Stimulated activated CD4-positive, alpha-beta T cell treated with anti-CD3 and anti-CD28 coated beads, Interleukin-12 subunit alpha, Interleukin-12 subunit beta, amount 100 ng/mL, for 24 hours (primary cell): ENCODE measurements at places on chromosomes 16 and 17.

GRCh38 chr16:1494711-1495110 lies 1.6 kb downstream of the TELO2 start:
- no peak for DNase-seq

DNA sequence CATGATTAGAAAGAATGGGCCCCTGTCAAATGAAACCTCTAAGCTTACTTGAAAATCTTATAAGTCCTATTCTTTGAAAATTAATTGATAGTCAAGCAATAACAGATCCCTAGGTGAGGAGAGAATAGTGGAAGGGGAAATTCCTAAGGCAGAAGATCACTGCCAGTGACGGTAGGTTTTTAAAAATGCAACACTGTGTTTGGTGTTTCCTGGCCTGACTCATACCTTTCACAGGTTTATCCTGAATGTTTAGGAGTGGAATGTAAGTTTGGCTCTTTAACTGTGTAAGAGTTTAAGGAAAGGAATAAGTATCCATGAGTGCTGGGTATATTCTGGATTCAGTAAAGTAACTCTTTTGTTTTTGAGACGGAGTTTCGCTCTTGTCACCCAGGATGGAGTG lies 23.8 kb downstream of the HAPSTR1 start:
- DNase-seq = no peak

- DNase-seq = no peak
Observed at GRCh38 chr17:57861000-57861789, 11.4 kb upstream of the MRPS23 start.

DNA sequence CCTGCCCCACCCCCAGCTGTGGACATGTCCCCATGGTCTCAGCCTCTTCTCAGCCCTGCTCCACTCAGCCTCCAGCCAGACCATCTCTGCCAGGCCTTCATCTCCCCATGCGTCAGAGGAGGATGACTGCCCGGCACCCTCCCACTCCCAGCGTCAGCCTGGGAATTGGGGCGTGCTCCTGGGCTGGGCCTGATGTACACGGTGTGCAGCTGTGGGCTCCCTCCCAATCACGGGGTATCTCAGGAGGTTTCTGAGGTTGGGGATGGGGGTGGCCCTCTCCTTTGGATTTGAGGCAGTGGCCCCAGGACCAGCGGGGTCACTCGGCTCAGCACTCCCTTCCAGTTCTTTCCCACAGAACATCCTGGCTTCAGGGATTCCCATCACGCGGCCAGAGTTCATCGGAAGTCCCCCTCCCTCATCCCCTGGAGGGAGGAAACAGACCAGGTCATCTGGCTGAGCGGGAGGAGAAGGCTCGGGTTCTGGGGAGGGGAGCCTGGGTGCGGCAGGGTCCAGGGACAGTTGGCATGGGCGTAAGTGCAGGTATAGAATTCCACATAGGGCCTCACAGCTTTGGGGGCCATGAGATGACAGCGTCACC lies 36.9 kb downstream of the SOCS3 start:
- DNase-seq = no peak

DNA sequence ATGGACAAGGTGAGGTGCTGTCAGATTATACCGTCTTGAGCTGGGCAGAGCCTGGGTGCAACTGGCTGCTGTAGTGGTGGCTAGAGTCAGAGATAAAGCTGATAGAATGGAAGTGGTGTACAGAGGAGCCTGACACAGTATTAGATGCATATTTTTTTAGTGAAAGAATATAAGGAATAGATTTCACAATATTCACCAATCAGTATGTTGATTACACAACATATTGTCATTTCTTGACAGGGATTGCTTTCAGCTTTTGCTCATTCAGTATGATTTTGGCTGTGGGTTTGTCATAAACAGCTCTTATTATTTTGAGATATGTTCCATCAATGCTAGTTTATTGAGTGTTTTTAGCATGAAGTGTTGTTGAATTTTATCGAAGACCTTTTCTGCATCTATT lies 1.7 kb upstream of the CCL23 start:
- DNase-seq = no peak

DNA sequence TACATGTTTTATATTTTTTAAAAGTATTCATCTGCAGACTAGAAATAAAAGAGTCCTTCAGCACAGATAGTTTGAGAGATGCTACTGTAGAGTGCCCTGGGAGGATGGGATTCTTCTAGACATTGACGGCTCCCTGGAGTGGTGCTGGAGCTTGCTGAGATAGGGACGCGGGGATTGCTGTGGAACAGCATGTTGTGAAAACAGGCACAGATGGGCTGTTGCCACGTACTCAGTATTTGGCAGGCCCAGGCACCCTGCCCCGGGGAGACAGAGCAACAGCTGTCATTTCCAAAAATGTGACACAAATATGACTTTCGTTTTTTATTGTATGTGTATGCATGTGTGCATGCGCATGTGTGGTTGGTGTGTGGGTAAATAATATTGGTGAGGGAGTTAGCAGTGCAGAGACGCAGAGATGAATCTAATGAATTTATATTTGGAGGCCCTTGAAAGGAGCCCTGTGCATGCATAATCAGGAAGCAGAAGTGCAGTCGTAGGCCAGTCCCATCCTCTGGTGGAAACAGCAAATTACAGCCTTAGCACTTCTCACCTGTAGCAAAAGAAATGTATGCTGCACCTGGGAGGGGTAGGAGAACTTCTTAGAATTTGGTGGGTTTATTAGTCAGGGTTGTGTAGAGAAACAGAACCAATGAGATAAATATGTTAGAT lies 6.2 kb upstream of the ABCA8 start:
- DNase-seq = no peak

DNA sequence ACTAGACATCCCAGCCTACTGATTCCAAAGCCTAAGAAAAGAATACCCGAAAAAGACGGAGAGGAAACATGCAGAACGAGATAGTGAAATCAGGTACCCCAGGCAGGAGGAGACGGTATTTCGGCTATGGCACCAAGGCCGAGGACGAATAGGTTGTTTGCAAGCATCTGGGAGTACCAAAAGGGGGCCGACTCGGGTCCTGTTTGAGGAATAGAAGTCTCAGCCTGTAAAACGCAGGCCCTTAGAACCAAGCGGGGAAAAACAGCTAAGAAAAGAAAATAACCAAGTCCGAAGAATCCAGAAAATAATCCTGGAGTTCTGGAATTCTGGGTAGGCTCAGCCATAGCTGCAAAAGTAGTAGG lies 537 bp downstream of the SLC35B1 start:
- DNase-seq = no peak

DNA sequence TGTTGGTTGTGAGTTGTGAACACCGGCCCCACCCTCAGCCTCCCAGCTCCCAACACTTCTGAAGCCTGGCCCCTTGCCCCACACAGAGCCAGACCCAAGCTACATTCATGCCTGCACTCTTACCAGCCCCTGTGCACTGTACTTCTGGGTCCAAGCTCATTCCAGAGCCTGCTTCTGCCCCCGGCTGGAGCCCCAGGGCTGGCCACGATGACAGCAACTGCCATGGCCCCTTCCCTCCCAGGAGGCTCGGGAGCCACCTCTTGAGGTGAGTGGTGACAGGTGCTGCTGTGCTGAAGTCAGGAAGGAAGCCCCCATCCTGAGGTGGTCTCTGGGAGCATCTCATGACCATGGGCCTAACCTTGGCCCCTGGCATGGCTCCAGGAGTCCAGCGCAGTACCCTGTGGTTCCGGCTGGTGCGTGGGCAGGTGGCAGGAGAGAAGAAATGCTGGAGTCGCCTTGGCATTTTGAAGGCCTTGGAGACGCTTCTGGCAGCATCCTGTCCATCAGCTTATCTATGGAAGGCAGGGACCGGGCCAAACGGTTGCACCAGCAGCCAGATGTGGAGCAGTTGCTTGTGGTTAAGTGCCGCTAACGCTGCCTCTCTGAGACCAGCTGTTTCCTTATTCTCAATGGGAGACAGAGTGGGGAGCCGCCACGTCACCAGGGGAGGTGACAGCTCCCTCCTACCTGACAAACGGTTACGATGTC lies 3.9 kb upstream of the CDT1 start:
- no peak for DNase-seq

DNA sequence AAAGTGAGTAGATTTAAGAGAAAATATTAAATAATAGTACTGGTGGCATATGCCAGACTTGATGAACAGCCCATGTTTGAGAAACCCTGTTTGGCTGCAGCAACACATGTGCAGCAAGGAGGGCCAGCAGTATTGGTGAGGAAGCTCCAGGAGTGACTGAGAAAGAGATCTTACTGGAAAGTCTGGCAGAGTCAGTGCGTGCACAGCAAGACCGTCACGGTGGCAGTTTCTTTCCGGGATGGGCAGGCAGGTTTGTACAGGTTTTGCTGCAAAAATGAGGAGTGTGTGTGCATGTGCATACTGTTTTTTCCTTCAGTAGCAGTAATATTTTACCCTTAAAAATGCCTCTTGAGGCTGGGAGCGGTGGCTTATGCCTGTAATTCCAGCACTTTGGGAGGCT lies 41.4 kb downstream of the KSR1 start:
- DNase-seq = no peak

GRCh38 chr17:57609125-57609877 lies 135.8 kb downstream of the CCDC182 start:
- DNase-seq = no peak

GRCh38 chr16:54677308-54677950 lies 253.2 kb upstream of the IRX5 start:
- DNase-seq = no peak

DNA sequence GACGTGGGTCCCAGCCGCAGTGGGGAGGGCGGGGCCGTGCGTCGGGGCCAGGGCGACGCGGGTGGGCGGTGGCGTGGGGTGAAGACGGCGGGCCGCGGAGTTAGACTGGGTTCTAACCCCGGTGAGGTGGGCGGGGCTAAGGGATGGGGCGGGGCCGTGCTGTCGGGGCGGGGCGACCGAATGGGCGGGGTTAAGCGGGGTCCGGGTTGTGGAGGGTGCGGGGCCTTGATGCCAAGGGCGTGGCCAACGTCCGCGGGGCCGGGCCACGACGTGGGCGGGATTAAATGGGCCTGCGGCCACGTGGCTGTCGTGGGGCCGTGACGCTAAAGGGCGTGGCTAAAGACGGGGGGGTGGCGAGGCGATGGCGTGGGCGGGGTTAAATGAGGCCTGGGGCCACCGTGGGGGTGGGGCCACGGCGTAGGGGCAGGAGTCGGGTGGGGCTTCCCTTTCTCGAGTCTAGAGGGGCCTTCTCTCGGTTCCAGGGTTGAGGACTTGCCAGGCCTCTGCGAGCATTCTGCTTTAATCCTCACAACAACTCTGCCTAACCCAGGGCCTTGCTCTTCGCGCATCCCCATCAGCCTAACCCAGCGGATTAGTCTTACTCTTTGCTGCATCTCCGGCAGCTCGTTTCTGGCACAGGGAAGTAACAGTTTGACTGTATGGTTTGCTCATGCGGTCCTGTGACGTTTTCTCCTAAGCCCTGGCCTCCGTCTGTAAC lies 739 bp downstream of the TCF25 start:
- DNase-seq = peak; percentile 96

DNA sequence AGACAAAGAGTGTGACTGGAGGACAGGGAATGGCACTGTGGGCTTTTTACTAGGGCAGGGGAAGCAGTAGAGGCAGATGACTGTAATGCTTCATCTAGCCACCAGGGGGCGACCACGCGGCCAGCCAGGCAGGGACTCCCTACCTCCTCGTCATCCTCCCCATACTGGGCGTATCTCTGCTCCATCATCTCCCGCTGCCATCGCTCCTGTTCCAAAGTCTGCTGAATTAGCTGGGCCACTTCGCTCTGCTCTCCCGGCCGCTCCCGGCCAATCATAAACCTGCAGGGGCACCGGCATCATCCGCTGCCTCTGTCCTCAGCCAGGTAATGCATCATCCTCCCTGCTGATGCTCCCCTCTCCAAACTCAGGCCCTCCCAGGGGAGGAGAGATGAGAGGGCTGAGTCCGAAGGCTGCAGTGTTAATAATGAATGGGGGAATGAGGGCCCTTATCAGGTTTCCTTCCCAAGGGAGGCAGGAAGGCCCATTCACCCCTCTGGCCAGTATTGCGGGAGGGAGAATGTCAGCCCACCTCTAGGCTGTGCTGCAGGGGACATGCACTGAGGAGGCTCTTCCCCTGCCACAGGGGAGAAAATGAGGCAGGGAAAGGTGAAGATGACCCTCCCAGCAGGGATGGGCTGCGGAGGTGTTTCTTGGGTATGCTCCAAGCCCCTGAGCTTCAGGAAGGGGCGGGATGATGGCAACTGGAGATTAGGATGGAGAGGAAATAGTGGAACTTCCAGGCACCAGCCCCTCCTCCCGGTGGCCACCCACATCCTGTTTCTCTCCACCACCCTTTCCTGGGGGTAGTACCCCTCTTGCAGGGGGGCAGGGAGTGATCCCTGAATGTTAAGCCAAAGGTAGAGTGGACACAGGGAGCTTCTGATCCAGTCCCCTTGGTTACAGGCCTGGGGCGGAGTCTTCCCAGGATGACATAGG lies 10.3 kb upstream of the SAMD14 start:
- peak; percentile 78 for DNase-seq

GRCh38 chr17:48011405-48012150 lies 26.0 kb downstream of the COPZ2 start:
- peak; percentile 31 for DNase-seq

- DNase-seq = no peak
Observed at GRCh38 chr17:17080181-17080631, 37.9 kb downstream of the MPRIP start.

GRCh38 chr17:44002141-44002848 lies 2.1 kb upstream of the NAGS start:
- no peak for DNase-seq

DNA sequence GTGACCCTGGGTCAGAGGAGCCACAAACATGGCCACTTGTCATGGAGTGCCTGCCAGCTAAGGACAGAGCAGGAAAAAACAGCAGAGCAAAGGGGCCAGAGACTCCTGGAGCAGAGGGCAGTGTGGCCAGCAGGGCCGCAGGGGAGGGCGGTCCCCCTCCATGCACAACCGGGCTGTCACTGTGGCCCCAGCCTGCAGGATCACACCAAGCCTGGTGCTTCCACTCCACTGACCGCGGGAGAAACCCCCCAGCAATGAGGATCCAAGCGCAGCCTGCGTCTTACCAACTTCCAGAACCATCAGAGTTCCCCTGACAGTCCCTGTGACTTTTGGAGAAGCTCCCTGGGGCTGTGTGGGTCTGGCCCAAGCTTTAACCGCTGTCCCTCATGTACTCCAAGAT lies 62.0 kb downstream of the PRMT7 start:
- no peak for DNase-seq

DNA sequence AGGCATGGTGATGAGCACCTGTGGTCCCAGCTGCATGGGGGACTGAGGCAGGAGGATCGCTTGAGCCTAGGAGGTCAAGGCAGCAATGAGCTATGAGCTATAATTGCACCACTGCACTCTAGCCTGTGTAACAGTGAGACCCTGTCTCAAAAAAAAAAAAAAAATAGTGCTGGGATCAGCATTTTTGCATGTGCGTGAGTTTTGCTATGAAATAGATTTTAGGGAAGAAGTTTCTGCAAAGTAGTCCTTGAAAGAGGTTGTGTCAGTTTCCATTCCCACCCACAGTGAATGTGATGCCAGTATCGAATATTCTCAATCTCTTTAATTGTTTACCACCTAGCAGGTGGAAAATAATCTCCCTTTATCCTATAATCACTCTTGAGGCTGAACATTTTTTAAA lies 26.3 kb upstream of the ARHGAP17 start:
- DNase-seq = no peak

- DNase-seq = no peak
Observed at GRCh38 chr17:56478836-56479447, 114.6 kb upstream of the NOG start.

GRCh38 chr17:7897773-7898172 lies 9.2 kb downstream of the CHD3 start:
- no peak for DNase-seq
